HT-29 (cell line): ENCODE measurements at places on chromosomes 5 and 9. TPM values are rescaled to one million over a fixed set of nuclear protein-coding genes. Genes with fewer than 3 reads are reported as not detected.

Gene PKD2L2
- not detected in 2 replicates for total RNA-seq

Gene LHX3
- not detected in 2 replicates for total RNA-seq

Gene LRRC19
- 0.08 TPM in 1 of 2 replicates, not detected in the other for total RNA-seq

Gene MRPS2
- total RNA-seq: 105 and 115 TPM in 2 replicates

Gene MARCOL
- not detected in 2 replicates for total RNA-seq

Gene NRG2
- not detected in 2 replicates for total RNA-seq

Gene HRCT1
- total RNA-seq: 4.1 and 7.7 TPM in 2 replicates
